ENCODE measurements at places on chromosomes 7 and 10.

DNA sequence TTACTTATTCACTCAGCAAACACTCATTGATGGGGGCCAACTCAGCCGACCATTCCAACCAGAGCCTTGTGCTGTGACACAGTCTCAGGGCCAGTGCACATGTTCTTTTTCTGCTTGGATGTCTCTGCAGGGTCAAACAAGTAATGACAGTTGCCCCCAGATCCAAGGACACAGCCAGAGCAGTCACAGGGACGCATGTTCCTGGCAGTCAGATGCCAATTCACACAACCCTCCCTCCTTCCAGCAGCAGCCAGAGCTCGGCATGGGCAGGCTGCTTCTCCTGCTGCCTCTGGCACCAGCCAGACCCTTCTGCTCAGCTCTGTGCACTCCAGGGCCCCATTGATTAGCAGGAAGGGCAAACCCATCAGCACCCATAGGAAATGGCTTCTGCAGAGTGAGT lies 20.3 kb downstream of the DRGX start:
- DNase-seq = no peak

DNA sequence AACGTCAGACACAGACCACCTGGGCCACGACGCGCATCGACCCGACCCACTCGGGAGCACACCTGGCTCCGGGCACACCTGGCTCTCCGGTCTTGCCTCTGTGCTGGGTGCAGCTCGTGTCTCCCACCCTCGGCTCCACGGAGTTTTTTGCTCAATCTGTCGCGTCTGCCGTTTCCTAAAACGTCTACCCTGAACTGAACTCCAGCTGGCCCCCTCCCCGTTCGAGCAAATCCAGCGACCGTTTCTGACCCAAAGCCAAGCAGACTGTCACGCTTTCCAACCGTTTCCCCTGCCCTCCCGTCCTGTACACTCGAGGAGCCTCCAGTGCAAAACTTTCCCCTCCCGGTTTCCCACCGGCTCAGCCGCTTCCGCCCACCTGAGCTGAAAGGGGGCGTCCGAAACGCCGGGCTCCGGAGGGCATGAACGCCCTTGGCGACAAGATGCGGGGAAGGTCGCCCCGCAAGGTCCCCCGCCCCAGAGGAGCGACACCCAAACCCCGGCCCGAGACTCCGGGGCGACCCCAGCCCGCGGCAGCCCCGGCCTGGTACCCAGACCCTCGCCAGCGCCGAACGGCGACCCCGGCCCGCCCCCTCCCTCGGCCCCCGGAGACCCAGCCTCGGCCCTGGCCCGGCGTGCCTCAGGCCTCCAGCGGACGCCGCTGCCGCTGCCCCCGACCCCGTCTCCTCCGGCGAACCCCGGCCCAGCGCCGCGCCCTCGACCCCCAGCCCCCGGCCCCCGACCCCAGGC lies 557 bp downstream of the CYTH3 start:
- DNase-seq = no peak

DNA sequence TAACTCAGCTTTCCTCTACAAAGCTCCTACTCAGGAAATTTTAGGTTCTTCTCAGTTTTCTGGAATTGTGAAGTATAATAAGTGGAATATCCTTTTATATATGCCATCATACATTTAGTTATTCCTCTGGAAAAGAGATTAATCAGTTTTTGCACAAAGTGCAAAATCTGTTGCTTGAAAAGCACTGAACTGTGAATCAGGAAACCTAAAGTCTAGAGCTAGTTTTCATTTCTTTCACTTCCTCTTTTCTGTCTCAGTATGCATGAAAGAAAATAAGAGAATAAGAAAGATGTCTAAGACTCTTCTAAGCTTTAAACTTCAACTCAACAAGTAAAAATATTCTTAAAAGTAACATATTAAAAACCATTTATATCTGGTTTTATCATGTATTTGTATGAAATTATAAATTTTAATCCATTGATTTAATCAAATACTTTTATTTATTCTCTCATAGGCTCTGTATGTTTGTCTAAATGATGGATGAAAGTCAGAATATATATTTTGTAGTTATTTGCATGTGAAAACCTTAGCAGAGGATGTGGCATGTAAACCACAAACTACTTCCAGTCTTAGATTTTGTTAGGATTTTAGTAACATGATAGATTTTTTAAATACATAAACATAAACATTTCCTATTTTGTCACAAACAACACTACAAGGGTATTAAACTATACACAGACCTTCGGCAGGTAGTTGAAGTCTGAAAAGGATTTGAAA lies 1073.0 kb downstream of the XPNPEP1 start:
- DNase-seq = no peak

DNA sequence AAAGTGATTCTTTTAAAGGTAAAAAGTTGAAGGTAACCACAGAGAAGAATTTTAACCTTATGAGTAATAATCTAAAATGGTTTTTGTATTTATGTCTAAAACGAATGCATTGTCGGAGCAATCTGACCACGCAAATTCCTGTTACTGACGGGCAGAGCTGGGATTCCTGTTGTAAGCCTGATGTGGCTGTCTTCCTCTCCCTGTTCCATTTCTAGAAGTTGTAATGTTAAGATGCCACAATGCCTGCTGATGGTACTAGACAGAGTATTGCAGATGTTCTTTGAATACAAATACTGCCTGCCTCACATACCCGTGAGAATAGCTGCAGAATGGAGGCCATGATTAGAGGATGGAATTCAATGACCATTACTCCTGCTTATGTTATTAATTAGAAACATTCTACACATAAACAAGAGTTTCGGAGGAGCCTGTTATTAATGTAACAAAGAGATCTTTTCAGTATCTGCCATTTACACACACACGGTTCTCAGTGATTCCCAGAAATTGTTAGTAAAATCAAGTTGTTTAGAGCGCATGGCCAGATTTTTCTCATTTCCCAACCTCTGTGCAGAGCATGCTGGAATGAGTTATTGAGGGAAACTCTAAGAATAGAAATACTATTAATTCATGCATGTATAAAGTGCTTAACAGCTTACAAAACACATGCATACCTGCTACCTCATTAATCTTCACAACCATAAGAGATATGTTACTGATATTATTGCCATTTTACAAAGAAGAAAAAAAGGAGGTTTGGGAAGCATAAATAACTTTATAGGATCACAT lies 196.8 kb downstream of the PTN start:
- DNase-seq = peak; percentile 77

- DNase-seq = no peak
Measured at GRCh38 chr7:20211376-20211775, 5.8 kb downstream of the MACC1 start.

GRCh38 chr10:8912108-8912507 lies 857.6 kb downstream of the GATA3 start:
- DNase-seq = no peak

- no peak for DNase-seq
Measured at GRCh38 chr10:101493782-101494281, 94.2 kb downstream of the POLL start.

DNA sequence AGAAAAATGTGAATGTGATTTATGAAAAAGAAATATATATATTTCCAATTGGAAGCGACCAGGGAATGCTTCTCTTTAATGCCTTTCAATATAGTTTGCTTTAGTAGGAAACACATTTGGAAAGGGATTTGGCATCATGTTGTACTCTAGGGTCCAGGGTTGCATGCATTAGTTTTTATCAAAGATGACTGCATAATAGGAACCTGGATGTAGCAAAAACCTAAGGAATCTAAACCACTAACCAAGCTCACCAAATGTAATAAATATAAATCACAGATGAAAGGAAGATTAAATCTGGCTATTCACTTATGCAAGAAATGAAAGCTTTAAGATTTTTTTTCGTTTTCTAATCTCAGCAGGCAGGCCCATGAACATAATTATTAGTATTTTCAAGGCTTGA lies 120.0 kb downstream of the ATXN7L1 start:
- DNase-seq = no peak

GRCh38 chr10:48437546-48437945 lies 131.1 kb downstream of the MAPK8 start:
- no peak for DNase-seq

DNA sequence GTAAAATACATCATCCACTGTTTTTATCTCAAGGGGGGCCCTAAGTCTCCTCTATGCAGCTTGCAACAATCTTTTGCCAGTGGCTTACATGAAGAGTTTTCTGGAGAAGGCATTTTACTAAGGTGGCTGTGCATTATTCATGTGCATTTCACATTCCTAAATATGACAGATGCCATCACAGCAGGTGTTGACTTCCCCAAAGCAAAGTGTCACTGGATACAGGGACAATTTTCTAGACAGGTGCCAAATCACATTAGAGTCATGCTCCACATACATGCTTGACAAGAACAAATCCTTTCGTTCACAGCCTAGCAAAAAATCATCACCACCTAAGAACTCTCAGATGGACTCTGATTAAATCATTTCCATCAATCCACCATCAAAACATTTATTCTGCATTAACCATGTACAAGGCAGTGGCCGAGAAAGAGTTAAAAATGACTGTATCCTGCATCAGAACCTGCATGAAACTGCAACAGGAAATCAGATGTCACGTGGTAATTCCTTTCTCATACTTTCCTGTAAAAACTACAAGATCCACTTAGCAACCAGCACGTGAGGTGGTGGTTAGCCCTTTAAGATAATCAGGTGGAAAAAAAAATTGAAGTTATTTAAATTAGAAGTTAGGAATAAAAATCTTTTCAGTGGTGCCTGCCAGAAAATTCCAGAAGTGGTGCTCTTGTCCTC lies 88.2 kb upstream of the AFAP1L2 start:
- no peak for DNase-seq

- DNase-seq = no peak
Measured at GRCh38 chr7:760006-760405, 32.9 kb upstream of the PRKAR1B start.

DNA sequence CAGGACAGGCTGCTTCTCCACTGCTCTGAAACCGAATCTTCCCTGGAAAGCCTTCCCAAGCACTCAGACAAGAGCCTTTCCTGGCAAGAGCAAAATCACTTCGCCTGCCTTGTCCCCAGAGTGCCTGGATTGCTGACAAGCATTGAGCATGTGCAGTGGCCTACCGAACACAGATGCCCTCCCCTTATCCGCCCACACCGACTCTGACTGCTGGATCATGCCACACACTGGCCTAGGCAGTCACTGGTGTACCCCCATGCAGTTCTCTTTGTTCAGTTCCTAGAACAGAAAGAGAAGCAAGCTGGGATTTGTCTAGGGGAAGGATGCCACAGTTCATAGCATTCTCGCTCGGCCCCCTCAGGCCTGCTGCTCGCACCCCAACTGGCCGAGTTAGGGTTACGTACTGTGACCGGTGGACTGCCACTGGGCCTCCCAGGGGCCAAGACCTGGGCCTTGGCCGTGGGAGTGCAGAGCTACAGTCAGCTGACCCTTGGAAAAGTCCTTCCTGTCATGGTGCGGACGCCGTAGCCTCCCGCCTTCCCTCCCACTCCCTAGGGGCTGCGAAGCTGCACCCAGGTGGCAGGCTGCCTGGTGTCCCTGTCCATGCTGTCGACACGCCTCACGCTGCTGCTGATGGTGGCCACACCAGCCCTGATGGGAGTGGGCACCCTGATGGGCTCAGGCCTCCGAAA lies 6.9 kb downstream of the ABCB8 start:
- no peak for DNase-seq

Data from RCC 7860 (cell line).